ENCODE measurements at places on chromosomes 4 and X.

DNA sequence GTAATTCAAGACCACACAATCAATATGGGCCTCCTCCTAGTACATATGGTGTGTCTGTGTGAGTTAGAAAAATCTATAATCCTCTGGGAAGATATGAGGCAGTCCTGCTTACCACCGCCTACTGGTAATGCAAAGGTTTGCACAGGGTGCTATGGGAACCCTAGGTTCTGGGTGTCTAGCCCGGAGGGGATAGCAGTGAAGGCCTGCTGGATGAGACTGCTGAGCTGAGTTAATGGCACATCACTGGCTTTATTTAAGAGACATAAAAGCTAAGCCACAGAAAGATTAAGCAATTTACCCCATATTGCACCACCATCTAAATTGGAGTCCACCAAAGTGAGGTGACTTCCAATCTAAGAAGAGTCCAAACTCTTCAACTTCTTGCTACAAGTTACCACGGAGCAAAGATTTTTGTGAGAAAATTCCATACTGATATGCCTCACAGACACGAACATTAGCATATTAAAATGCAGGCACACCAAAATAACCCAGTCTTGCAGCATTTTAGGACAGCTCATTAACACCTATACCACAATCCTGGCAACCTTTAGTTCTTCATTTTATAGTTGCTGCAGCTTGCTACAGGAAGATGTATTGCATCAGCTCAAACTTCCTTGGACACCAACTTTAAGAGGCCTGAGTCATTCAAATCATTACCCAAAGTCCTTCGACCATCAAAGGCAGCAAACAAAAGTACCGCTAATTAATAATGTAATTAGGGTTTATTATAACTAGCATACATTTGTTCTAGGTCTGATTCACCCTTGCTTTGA is 13.7 kb downstream of the DGKK start:
- DNase-seq: no peak

GRCh38 chr4:5799406-5799805 is 88.4 kb downstream of the EVC start:
- no peak for DNase-seq

DNA sequence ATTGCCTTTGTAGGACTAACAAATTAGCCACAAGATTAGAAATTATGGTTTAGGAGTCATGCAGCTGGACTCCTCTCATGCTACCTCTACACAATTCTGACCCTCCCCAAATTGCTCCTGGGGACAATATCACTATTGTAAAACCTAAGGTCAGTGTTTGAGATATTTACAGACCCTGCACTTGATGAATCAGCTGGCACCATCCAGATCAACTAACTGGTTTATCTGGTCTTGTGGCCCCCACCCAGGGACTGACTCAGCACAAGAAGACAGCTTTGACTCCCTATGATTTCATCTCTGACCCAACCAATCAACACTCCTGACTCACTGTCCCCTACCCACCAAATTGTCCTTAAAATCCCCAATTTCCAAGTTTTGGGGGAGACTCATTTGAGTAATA is 192.4 kb downstream of the STPG2 start:
- DNase-seq: no peak

- DNase-seq: no peak
Observed at GRCh38 chrX:68936608-68937007, 107.8 kb downstream of the EFNB1 start.

GRCh38 chr4:82968972-82969371 is 41.7 kb downstream of the LIN54 start:
- DNase-seq: no peak

DNA sequence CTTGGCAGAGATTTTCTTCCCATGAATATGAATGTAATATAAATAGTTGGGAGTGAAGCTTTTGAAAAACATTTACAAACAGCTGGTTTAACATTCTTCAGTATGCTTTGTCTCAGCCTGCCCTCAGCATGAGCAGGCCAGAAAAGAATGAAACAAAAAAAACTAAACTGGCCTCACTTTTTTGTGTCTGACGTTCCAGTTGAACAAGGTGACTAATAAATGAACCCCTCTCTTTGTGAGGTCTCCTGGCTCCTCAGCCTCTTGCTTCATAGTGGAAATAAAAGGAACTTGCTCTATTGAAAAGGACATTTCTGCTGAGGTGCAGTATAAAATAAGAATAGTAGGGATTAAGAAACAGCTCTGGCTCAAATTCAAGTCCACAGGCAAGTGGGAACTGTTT is 9.4 kb downstream of the CHST7 start:
- DNase-seq: no peak

DNA sequence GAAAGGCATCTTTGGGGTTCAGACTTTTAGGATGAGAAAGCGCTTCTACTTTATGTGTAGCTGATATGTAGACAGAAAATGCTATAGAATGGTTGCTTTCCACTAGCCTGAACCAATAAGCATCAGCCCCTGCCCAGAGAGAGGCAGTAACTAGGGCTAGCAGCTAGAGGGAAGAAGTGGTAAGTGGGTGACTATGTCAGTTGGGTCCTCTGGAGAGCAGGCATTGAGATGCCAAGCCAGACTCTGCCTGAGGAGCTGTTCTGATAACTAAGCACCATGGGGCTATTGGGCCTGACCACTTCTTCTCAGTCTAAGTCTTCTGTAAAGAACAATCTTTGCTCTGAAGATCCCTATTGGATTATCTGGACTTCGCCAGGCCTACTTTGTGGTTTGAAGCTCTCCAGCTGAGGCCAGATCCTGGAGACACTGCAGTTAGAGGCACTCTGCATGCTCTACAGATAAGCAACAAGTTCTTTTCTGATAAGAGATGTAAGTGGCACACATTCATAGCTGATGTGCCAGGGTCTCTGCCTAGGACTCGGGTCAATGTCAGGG is 146.1 kb downstream of the RBM46 start:
- no peak for DNase-seq

- DNase-seq: no peak
Observed at GRCh38 chrX:952816-953215, 259.6 kb downstream of the CRLF2 start.

GRCh38 chr4:169114341-169114974 is 104.4 kb upstream of the CBR4 start:
- DNase-seq: no peak

DNA sequence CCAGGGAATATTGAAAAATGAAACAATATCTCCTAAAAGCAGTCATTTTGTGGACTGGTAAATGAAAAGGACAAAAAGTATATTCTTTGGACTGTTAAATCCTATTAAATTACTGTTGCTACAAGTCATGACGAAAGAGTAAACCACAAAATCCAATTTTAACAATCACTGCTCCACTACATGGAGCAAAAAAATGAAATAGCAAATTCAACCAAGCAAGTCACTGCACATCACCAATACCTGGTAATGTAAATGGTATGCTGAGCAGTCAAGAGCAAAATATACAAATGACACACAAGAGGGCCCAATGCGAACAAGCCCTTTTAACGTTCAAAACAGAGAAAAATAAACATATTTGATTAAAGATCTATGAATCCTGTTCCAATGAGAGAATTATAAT is 126.2 kb downstream of the KLHL13 start:
- DNase-seq: no peak

- no peak for DNase-seq
Observed at GRCh38 chr4:185352741-185353140, 43.0 kb downstream of the LRP2BP start.

DNA sequence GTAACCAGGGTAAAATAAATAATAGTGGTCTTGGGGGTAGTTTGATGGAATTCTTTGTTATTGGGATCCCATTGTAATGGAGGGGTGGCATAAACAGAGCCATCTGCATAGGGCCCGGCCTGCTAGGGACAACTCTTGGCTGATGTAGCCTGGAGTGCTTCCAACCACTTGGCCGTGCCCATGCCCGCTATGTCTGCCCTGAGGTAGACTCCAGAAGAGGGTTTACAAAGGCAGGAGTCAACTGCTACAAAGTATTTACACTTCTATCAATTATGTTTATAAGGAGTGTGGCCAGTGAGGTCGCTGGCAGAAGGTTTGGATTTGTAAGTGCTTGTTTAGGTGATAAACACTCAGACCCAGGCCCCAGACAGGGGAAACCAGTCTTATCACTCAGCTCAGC is 8.1 kb downstream of the RASL11B start:
- no peak for DNase-seq

DNA sequence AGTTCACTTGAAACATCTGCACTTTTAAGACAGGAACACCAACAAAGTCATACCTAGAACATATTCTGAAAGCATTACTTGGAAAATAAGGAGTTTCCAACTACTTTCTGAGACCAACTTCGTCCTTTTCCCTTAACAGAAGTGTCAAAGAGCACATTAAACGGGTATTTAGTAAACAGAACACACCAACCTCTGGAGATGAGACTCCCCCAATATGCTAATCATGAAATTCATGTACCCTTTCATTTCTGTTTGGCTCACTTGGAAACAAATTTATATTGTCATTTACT is 69.2 kb downstream of the NOCT start:
- no peak for DNase-seq

- DNase-seq: no peak
Observed at GRCh38 chrX:57137501-57137900, 304 bp upstream of the SPIN2A start.

- DNase-seq: no peak
Observed at GRCh38 chr4:111961809-111962208, 183.4 kb upstream of the FAM241A start.

DNA sequence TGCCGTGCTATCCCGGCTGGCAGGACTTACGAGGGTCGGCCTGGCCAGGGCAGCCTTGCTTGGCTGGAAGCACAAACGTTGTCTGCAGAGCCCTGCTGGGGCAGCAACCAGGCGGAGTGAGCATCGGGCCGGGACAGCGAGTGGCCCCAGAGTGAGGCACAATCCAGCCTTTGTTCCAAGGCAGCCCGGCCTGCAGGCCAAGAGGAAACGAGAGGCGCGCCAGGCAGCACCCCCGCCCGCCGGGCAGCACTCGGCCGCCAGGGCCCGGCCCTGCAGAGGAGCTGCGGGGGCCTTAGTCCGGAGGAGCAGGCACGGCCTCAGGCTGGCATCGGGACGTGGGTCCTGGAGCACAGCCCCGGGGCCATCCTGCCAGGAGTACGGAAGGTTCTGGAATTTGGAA is 24.1 kb downstream of the FGFRL1 start:
- DNase-seq: no peak

DNA sequence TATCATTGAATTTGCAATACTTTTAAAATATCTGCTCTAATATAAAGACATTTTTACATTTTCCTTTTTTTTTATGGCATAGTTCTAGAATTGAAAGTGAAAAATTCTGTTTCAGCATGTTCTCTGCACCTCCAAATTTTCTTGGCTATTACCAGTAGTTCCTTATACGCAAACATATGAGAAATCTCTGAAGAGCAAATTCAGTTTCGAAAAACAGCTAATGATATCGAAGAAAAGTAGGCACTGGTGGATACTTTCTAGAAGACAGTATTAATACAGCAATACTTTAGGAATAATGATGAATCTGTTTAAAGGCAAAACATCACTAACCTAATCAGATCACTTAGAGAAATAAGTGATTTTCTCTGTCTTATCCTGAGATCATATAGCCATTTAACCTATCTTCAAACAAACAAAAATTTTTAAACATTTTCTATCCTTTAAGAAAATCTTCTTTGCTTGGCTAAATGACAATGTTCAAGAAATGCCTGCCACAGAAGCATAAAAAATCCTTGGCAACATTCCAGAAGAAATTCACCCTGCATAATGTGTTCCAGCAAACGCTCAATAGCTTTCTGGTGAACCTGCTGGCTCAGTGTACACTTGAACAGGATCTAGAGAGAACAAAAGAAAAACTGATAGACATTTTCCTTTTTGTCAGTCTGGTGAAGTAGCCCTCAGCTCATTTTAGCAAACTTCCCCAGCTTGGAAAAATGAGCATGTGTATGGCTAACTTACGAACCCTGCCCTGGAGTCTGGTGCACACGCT is 51.2 kb upstream of the KLF3 start:
- DNase-seq: no peak

GRCh38 chrX:68917799-68918198 is 89.0 kb downstream of the EFNB1 start:
- no peak for DNase-seq

- DNase-seq: no peak
Observed at GRCh38 chr4:60133375-60133774, 1066.8 kb upstream of the ADGRL3 start.

DNA sequence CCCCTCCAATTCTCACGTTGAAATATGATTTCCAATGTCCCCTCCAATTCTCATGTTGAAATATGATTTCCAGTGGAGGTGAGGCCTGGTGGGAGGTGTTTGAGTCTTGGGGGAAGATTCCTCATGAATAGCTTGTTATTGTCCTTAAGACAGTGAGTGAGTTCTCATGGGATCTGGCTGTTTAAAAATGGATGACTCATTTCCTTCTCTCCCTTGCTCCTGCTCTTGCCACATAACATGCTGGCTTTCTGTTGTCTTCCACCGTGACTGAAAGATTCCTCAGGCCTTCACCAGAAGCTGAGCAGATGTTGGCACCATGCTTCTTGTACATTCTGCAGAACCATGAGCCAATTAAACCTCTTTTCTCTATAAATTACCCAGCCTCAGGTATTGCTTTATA is 346.8 kb upstream of the TECRL start:
- no peak for DNase-seq

GRCh38 chr4:14111730-14112181 is 484.2 kb upstream of the BOD1L1 start:
- DNase-seq: no peak

GRCh38 chr4:152181150-152181549 is 354.7 kb downstream of the FBXW7 start:
- no peak for DNase-seq

GRCh38 chr4:90293320-90293719 is 166.1 kb downstream of the CCSER1 start:
- no peak for DNase-seq

DNA sequence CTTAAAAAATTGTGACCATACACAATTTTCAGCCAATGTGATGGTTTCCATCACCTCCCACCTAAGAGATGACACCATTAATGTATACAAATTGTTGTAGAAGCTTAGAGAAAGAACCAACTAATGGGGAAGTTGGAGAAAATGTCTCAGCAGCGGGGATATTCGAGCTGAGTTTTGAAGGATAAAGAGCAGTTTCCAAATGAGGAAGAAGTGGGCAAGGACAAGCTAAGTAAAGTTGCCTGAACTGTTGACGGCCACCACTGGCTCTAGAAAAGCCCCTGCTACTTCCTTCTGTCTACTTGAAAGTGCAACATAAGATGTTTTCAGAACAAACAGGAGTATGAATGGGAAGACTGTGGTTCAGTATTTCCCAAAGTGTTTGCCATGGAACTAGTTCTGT is 92.0 kb downstream of the CHRNA9 start:
- no peak for DNase-seq

- DNase-seq: no peak
Observed at GRCh38 chr4:89755220-89755619, 81.7 kb downstream of the SNCA start.

GRCh38 chr4:33323393-33323792 is 2603.2 kb downstream of the PCDH7 start:
- no peak for DNase-seq

DNA sequence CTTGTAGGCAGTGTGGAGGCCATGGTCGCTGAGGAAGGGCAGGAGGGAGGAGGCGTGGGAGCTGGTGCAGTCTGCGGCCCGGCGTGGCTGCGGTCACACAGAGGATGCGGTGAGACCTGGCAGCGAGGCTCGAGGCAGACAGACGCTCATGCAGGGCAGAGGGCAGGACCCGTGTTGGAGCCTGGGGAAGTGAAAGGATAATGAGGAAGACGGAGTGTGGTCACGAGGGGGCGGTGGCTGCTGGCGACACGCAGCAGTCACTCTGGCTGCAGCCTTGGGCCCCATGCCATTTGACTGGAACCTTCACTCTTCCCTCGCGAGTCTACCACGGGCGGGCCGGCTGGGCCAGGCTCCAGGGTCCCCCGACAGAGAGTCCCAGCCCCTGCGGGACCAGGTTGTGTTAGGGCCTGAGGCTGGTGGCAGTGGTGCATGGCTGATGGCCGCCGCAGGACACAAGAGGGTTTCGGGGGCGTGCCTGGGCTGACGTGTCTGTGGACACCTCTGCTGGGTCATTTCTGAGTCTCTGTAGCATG is 68.8 kb upstream of the HGFAC start:
- no peak for DNase-seq

Data from endothelial cell (in vitro differentiated cells).